ENCODE measurements at places on chromosomes 5 and 9. TPM values are rescaled to one million over a fixed set of nuclear protein-coding genes. Genes with fewer than 3 reads are reported as not detected.
A peak's percentile ranks its signal among the peaks of the same experiment; 100 is the strongest.

DNA sequence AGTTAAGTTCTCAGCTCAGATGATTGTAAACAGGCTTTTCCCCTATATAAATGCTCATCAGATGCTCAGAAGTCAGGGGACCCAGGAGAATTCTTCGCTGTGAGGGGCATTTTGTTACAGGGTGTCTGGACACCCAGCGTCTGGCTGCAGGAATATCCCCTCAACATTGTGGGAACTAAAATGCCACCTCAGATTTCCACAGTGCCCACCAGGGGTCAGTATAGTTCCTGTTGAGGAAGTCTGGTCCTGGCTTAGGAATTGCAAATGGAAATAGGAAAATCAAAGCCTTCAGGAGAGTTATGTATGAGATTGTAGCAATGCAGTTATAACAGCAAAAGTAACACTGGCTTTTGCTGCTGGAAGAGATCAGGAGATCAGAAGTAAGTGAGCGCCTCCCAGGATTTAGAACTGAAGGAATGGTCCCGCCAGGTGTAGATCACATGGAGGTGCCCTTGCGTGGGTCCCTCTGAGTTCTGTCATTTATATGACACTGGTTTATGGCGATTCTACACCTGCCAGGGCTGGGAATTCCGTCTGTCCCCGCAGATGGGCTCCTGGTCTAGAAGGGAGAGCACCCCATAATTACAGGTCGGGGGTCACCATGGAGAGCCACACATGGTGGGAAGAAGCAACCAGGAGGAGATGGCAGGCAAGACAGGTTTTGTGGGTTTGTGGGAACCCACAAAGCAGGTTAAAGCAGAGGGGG is 47.1 kb upstream of the CTSL start:
- no peak overlapping the region for H3K4me3 ChIP-seq
- no peaks in the 10 kb centered on the region for H3K36me3 ChIP-seq
- H3K27ac ChIP-seq, result no peak overlapping the region
- DNase-seq, result peak; percentile 74
- no peaks in the 10 kb centered on the region for H3K4me1 ChIP-seq
- H3K27me3 ChIP-seq, result peaks cover 2% of the 10 kb centered on the region

- no peaks in the 10 kb centered on the region for H3K27me3 ChIP-seq
- no peak overlapping the region for H3K4me3 ChIP-seq
- no peak overlapping the region for H3K27ac ChIP-seq
- H3K4me1 ChIP-seq, result no peaks in the 10 kb centered on the region
- no peak for DNase-seq
These were observed 143.1 kb upstream of the RANBP3L start for GRCh38 chr5:36444582-36445418.

DNA sequence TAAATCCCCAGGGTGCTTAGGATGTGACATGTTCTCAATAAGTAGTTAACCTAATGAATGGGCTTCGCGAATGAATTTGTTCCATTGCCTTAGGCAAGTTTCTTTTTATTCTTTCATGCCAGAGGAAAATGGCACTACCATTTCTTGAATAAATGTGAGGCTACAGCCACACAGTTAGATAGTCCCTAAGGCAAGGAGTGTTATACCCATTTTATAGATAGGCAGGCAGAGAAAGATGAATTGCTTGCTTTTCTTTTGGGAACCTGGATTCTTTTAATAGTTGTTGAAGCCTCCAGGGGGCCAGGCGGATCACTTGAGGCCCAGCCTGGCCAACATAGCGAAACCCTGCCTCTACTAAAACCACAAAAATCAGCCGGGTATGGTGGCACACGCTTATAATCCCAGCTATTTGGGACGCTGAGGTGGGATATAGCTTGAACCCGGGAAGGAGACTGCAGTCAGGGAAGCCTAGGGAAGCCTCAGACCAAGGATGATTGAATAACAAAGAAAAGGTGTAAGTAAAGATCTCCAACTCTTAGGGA is 943 bp downstream of the NOP16 start:
- H3K27me3 ChIP-seq, result no peaks in the 10 kb centered on the region
- no peak for DNase-seq
- peak overlapping the region; percentile 59 for H3K4me3 ChIP-seq

DNA sequence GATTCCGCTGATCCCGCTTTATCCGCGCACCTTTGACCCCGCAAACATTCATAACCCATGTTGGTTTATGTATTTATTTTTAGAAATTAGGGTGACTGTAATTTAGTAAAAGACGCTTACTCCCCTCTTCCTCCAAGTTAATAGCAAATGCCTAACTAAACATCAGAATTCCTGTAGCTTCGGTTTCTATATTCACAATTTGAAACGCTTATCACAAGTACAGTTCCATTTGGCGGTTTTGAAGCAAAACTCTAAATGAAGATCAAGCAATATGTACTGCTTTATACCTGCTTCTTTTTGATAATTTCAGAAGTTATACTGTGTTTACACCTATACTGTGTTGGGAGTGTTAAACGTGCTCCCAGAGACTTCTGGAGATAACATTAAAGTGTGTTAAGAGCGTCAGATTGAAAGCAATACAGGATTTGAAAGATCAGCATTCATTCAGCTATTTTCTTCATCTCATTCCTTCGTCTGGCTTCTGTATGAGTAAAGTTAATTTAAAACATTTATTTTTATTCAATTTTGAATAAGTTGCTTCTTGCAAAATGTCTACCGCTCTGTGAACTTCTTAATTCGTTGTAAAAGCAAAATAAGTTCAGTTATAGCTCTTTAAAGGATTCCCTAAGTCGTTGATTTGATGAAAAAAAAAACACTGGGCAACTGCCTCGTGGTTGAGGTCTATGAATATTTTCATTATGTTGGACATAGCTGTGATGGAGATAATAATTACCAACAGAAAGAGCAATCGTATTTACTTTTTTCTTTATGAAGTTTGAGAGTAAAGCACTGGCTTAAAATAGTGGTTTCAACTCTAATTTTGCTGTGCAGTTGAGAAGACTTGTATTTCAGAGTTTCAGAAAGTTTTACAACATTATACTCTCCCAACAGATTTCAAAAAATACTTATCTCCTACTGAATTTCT is 2.5 kb downstream of the PRDM6 start:
- peaks cover 63% of the 10 kb centered on the region for H3K27me3 ChIP-seq
- H3K4me3 ChIP-seq, result peak overlapping the region; percentile 58
- no peak overlapping the region for H3K27ac ChIP-seq
- peaks cover 7% of the 10 kb centered on the region for H3K4me1 ChIP-seq

- H3K4me3 ChIP-seq, result no peak overlapping the region
- 0 out of 2 replicates have a peak, but pooled peaks cover 1% of the 10 kb centered on the region for H3K4me1 ChIP-seq
- H3K27ac ChIP-seq, result no peak overlapping the region
- no peak for DNase-seq
- H3K27me3 ChIP-seq, result no peaks in the 10 kb centered on the region
- H3K36me3 ChIP-seq, result no peaks in the 10 kb centered on the region
These were observed 1107.0 kb upstream of the SEMA6A start for GRCh38 chr5:117681431-117682254.

GRCh38 chr9:78606001-78606379 is 309.1 kb downstream of the PSAT1 start:
- no peaks in the 10 kb centered on the region for H3K27me3 ChIP-seq
- no peak overlapping the region for H3K4me3 ChIP-seq
- peak; percentile 13 for DNase-seq
- H3K27ac ChIP-seq, result no peak overlapping the region
- peaks cover 6% of the 10 kb centered on the region for H3K4me1 ChIP-seq

GRCh38 chr5:73867345-73868335 is 241.6 kb downstream of the ARHGEF28 start:
- H3K4me3 ChIP-seq, result no peak overlapping the region
- H3K27ac ChIP-seq, result no peak overlapping the region
- peaks cover 2% of the 10 kb centered on the region for H3K4me1 ChIP-seq
- H3K27me3 ChIP-seq, result no peaks in the 10 kb centered on the region
- DNase-seq, result peak; percentile 68
- H3K36me3 ChIP-seq, result peaks cover 6% of the 10 kb centered on the region

- no peak overlapping the region for H3K4me3 ChIP-seq
- no peak for DNase-seq
- H3K4me1 ChIP-seq, result peaks cover 17% of the 10 kb centered on the region
These were observed 114.4 kb downstream of the PCSK1 start for GRCh38 chr5:96318569-96319110.

DNA sequence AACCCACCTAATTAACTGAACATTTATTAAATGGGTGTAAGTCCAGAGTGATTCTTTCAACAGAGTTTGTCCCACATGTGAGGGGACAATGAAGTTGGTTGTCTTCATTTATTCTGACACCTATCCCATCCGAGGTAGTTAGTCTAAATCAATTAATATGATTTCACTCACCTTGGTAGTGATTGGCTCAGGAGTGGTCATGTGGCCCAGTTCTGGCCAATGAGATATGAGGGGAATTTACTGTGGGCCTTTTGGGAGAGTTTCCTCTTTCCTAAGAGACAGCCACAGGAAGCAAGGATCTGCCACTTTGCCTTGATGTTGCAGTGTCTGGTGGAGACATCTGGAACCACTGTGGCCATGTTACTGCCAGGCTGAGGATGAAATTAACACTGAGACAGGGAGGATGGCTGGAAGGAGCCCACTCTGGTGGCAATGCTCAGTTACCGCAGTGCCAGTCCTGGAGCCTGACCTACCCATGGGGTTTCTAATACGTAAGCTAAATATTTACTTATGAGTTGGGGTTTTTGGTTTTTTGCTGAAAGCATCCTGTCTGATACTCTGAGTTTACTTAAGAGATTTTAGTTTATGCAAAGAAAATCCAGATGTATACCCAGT is 118.6 kb downstream of the FGF18 start:
- H3K4me3 ChIP-seq, result no peak overlapping the region
- H3K4me1 ChIP-seq, result no peaks in the 10 kb centered on the region
- no peak overlapping the region for H3K27ac ChIP-seq
- no peak for DNase-seq
- no peaks in the 10 kb centered on the region for H3K27me3 ChIP-seq
- H3K36me3 ChIP-seq, result no peaks in the 10 kb centered on the region

DNA sequence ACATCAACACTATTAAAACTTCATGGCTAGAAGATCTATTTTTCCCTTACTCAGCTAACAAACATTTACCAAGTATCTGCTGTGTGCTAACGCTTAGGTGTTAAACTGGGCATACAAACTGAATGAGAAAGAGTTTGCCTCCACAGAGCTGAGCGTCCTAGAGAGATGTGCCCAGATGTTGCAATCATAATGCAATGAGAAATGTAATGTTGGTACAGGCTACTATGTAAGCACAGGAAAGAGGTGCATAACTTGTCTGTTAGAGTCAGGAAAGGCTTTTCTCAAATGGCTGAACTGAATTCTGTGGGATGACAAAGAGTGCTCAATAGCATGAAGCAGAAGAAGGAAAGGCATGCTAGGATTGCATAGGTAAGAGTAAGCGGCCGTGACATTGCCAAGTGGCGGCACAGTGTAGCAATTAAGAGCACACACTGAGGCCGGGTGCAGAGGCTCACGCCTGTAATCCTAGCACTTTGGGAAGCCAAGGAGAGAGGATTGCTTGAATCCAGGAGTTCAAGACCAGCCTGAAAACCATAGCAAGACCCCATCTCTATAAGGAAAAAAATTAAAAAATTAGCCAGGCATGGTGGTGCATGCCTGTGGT is 137.8 kb downstream of the MEF2C start:
- H3K4me1 ChIP-seq, result no peaks in the 10 kb centered on the region
- DNase-seq, result no peak
- no peak overlapping the region for H3K4me3 ChIP-seq
- no peaks in the 10 kb centered on the region for H3K27me3 ChIP-seq
- no peak overlapping the region for H3K27ac ChIP-seq

- peaks cover 3% of the 10 kb centered on the region for H3K4me1 ChIP-seq
- H3K27ac ChIP-seq, result no peak overlapping the region
- peak; percentile 16 for DNase-seq
- no peak overlapping the region for H3K4me3 ChIP-seq
- H3K27me3 ChIP-seq, result no peaks in the 10 kb centered on the region
- H3K36me3 ChIP-seq, result no peaks in the 10 kb centered on the region
These were observed 38.5 kb upstream of the OR2S2 start for GRCh38 chr9:35996358-35996970.

GRCh38 chr5:107576736-107577393 is 93.9 kb downstream of the EFNA5 start:
- H3K27ac ChIP-seq, result no peak overlapping the region
- H3K27me3 ChIP-seq, result no peaks in the 10 kb centered on the region
- H3K36me3 ChIP-seq, result no peaks in the 10 kb centered on the region
- no peak overlapping the region for H3K4me3 ChIP-seq

GRCh38 chr9:107674721-107675277 is 185.2 kb upstream of the KLF4 start:
- H3K27ac ChIP-seq, result no peak overlapping the region
- H3K27me3 ChIP-seq, result peaks cover 2% of the 10 kb centered on the region
- no peak overlapping the region for H3K4me3 ChIP-seq
- DNase-seq, result no peak
- H3K36me3 ChIP-seq, result no peaks in the 10 kb centered on the region

- DNase-seq, result no peak
- no peak overlapping the region for H3K27ac ChIP-seq
- no peaks in the 10 kb centered on the region for H3K36me3 ChIP-seq
- peaks cover 10% of the 10 kb centered on the region for H3K4me1 ChIP-seq
- no peaks in the 10 kb centered on the region for H3K27me3 ChIP-seq
- no peak overlapping the region for H3K4me3 ChIP-seq
These were observed 38.8 kb upstream of the SPRY4 start for GRCh38 chr5:142363619-142363963.

DNA sequence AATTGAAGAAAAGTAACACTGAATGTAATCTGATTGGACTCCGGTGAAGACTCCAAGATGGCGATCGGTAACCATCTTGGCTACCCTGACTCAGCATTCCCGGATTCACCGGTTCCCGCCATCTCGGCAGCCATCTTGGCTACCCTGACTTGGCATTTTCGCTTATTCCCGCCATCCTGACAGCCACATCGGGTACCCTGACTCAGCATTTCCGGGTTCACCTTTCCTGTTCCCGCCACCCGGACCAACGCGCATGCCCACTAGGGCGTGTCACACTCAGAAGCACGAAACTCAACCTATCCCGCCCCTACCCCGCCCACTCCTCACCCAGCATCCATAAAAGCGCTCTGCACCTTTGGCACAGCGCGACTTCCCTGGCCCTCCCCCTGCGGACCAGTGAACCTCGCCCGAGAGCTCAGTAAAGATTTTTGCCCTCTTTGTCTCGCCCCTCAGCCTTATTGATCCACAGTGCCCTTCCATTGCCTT is 17.2 kb downstream of the SPTLC1 start:
- no peaks in the 10 kb centered on the region for H3K27me3 ChIP-seq
- peaks cover 8% of the 10 kb centered on the region for H3K4me1 ChIP-seq
- DNase-seq, result peak; percentile 30
- peak overlapping the region; percentile 38 for H3K27ac ChIP-seq
- H3K4me3 ChIP-seq, result no peak overlapping the region

GRCh38 chr9:87749335-87750035 is 23.6 kb downstream of the CTSL start:
- H3K36me3 ChIP-seq, result no peaks in the 10 kb centered on the region
- no peaks in the 10 kb centered on the region for H3K4me1 ChIP-seq
- no peak overlapping the region for H3K27ac ChIP-seq
- no peak overlapping the region for H3K4me3 ChIP-seq
- DNase-seq, result no peak

- H3K4me1 ChIP-seq, result no peaks in the 10 kb centered on the region
- no peaks in the 10 kb centered on the region for H3K27me3 ChIP-seq
- DNase-seq, result no peak
- no peak overlapping the region for H3K27ac ChIP-seq
These were observed 6.9 kb upstream of the UBAC1 start for GRCh38 chr9:135968083-135968476.

Gene HSD17B3
- not detected for total RNA-seq

Gene MSX2
- 2.2 TPM for total RNA-seq

Data from IMR-90 (cell line).